ENCODE measurements at places on chromosomes 12 and 14.

DNA sequence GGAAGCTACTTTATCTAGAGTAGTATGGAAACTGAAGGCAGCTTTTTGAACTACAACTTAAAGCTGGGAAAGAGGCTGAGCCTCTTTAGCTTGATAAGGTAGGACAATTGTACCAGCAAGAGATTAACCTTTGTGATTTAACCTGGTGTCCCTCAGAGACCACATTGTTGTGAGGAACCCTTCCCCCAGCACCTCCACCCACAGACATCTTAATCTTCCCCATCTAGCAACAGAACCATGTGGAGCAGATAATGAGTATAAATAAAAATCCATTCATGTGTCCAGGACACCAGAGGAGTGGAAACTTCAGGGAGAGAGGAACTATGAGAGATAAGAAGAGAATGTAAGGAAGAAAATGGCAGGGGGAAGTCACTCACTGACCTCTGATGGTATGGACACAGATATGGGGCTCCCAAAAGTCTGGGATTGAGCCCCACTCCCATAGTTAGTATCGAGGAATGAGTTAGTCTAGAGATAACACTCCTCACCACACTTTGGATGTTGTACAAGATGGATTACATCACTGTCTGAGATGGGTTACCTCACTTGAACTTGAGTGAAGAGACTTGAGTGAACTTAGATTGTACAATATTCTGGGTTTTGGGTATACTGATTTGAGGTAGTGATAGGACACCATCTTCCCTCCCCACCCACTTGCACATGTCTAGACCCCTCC is 33.9 kb upstream of the SLC38A2 start:
- DNase-seq, result no peak

DNA sequence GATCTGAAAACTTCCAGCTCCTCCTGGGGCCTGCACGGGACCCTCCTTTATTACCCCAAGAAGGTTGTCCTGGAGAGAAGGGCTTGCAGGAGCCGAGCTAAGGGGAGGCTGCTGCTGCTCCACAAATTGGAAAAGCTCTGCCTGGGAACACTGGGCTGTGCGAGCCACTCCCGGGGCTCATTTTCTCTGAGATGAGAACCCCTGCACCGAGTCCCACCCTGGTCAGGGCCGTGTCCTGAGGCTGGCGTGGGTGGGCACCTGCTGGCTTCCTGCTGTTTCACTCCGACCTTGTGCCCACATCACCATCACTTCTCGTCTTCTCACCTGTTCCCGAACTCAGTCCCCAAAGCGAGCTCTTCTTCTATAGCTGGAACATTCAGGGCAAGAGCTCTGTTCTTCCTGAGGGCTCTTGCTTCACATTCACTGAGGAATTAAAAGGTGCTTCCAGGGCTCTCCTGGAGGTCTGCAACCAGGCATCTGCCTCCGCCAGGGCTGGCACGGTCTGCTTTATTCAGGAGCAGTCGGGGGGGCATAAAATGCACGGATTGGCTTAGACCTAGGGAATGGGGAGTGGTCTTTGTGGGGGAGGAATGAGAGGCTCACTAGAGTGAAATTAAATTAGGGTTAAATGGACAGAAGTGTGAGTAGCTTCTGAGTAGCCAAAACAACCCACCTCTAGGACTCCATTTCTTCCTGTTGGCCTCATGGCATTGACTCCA is 98.5 kb downstream of the ADGRD1 start:
- DNase-seq, result no peak

DNA sequence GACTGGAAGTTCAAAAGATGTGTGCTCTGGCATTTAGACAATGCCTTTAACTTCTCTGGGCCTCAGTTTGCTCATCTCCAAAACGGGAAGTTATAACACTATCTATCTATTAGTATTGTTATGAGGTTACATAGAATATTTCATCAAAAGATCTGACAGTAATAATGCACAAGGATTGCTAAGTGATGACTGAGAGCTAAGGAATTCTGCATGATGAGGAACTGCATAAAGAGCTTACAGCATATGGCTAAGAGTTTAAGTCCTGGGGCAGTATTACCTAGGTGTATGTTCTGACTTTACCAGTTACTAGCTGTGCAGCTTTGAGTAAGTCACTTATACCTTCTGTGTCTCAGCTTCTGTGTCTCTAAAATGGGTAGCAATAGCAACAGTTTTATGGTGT is 160.1 kb upstream of the TMPO start:
- no peak for DNase-seq

GRCh38 chr14:29262979-29263378 is 496.4 kb downstream of the FOXG1 start:
- no peak for DNase-seq

GRCh38 chr12:989751-990660 is 1.0 kb upstream of the ERC1 start:
- peak; percentile 60 for DNase-seq

DNA sequence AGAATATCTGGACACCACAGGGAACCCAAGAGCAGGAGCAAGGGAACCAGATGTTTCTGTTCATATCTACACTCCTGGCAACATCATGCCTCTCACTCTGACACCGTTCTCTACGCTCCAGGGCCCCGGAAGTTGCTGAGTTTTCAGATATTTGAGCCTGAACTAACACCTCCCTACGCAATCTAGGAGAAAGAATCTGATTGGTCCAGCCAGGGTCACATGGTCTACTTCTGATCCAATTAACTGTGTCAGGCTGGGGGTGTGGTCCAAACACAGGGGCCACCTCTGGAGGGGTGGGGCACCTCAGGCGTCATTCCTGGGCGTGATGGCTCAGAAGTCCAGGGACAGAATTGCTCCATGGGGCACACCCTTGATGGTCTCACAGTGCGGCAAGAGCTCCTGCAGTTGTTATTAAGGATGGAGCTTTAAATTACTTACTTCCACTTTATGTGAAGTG is 165.5 kb downstream of the PTPN11 start:
- no peak for DNase-seq

DNA sequence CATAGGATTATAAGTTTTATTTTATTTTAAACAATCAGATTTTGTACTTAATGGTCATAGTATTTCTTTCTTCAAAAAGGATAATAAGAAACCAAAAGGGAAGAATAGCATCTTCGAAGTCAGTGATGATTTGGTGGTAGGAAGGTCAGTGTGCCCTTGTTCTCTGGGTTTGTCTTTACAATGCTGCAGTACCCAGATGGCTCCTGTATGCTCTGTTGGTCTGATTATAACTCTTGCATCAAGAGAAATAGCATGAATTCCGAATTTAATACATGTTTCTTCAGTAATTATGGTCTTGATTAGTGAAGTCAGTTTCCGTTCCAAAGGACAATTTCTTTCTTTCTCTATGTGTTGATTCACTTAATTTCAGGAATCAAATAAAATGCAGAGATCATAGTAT is 180.2 kb downstream of the TMTC2 start:
- no peak for DNase-seq

DNA sequence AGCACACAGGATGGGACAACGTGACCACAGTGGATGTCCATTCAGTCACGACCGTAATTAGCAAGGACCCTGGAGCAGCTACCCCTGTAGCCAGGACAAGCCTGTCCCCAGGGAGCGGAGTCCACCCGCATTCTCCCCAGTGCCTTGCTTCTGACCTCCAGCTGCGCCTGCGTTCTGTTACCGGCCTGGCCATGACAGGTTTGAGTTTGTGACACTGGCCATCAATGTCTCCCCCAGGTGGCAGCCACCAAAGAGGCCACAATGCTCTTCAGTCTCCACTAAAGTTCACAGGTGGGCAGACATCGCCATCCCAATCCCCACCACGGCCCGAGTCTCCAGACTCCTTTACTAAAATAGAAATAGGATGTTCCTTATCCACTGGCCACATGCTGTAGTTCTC is 96.7 kb downstream of the TMEM132D start:
- DNase-seq, result no peak

- no peak for DNase-seq
These were observed 2.6 kb downstream of the GALNT16 start for GRCh38 chr14:69262516-69262915.

GRCh38 chr14:67192366-67192765 is 3.1 kb downstream of the GARIN2 start:
- DNase-seq, result no peak

- DNase-seq, result no peak
These were observed at the start of gene SUOX for GRCh38 chr12:55996715-55997534. TSS of gene SUOX (plus strand) at chr12:55997276. CDS start at chr12:56002222, 4,946 bp downstream.

- no peak for DNase-seq
These were observed 131.5 kb upstream of the MGAT4C start for GRCh38 chr12:86387591-86388145.

DNA sequence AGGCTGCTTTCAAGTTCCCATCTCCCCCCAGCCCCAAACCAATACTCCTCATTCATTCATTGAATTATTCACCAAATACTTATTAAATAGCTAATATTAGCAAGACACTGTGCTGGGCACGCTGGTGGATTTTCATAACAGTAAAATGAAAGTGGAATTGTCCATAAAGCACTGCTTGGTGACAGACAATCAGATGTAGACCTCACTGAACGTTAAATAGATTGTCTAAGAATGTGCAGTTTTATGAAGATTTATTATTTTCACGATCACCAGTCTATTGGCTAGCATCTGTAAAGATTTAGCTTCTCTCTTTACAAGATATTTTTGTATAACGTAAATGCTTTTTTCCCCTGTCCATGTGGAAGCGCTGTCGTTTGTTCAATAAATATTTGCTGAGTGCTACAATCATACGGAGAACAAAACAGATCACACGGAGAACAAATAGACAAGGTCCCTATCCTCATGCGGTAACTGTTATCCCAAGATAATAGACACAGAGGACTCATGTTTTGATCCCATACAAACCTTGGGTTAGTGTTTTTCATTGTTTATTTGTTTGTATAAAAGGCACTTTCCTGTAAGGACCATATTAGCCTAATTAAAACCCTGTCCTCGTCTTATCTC is 397.6 kb downstream of the BCAT1 start:
- no peak for DNase-seq

Data from GF-D8 (cell line).